Neural crest cell (in vitro differentiated cells): ENCODE measurements at places on chromosomes 11 and 22. TPM values are rescaled to one million over a fixed set of nuclear protein-coding genes. Genes with fewer than 3 reads are reported as not detected.

Gene SCGB1D2
- total RNA-seq, result not detected in 2 replicates

Gene BTG4
- not detected in 2 replicates for total RNA-seq

Gene BIK
- 0.61 and 0.86 TPM in 2 replicates for total RNA-seq

Gene KIF18A
- 27.6 and 28.2 TPM in 2 replicates for total RNA-seq

Gene MAPK8IP1
- 36.6 and 38.7 TPM in 2 replicates for total RNA-seq
